Fibroblast of gingiva (primary cell): ENCODE measurements at places on chromosomes 11 and 22.

DNA sequence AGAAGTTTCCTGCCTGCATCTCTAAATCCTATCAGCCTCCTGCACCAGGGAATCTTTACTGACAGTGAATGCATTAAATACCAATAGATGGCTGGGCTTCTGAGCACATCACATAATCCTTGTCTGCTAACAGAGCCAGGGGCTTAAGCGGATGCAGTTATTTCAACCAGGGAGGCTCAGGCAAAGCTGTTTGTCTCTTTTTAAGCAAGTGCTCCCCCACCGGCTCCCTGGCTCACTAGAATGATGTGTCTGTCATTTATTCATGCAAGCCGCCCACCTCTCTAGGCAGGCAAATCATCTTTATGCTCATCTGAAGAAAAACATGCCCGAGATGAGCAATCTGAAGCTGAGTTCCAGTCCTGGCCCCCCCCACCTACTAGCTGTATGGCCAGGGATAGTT, 182.3 kb downstream of the TENM4 start:
- DNase-seq = no peak

DNA sequence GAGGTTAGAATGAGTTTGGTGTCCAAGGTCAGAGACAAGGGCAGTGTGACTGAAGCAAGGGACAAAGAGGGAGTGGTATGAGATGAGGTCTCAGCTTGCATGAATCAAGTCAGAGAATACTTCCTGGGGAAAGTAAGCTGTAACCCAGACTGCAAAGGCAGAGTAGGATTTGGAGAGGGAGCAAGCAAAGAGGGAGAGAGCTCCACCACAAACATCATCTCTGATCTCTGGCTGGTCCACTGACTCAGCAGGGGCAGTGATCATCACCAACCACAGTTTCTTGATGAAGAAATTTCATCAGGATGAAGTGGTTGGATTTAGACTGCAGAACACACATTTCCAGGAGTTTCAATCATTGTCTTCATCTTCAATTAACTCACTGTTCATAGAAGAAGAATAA, 54.9 kb upstream of the HMGXB4 start:
- DNase-seq = no peak

DNA sequence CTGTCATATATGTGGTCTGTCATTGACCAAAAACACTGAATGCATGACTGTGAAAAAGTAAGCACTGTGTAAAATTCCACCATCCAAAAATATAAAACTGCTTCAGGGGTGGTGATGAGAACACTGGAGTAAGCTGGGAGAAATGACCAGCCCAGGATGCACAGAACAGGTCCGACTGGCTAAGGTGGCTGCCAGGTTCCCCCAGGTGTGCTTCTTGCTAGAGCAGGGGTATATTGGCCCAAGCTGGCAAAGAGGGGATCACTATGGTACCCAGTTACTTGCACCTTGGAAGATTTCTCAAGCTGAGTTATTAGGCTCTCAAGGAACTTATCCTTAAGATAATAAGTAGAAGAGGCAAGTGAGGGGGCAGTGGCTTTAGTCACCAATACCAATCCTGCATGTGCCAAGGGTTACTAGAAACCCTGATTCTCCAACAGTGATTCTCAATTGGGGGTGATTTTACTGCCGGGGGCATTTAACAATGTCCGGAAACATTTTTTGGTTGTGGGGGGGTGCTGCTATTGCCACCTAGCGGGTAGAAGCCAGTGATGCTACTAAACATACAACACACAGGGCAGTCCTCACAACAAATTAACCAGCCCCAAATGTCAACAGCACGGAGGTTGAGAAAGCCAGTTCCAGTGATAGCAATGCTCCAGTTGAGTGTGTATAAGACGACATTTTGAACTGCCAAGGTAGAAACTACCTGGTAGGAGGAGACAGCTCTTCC, 15.7 kb downstream of the SNU13 start:
- peak; percentile 29 for DNase-seq

DNA sequence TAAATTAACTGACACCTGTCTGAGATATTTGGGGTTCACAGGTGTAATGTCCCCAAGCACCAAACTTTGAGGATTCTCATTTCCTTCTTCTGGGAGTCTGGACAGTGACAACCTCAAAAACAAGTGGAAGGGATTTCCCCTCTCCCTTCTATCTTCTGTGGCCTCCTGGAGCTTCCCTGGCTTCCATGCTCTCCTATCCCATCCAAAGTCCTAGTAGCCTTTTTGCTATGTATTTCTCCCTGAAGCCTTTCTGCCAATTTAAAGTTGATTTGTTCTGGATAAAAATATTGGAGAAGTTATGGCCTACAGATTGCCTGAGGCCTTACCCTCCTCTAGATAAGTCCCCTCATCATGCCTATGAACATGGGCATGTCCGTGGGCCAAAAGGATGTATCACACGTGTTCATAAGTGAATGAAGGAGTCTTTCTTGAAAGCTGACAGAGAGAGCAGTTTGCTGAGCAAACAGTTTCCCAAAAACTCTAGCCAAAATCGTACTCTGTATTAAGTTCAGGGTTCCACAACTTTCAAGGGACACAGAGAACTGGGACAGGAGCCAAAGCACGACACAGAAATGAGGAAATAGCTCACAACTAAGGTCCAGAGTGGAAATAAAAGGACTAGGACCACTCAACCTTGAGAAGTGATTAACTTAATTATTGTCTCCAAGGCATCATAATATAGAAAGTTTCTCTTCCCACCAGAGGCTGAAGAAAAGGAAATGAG, 6.7 kb downstream of the HEPACAM start:
- DNase-seq = no peak

GRCh38 chr11:113632981-113633380, 73.1 kb downstream of the TMPRSS5 start:
- peak; percentile 20 for DNase-seq

GRCh38 chr11:107018219-107018901, at the start of gene GUCY1A2:
Gene GUCY1A2 (minus strand): TSS chr11:107018476. CDS start chr11:107018055, 421 bp downstream.
- no peak for DNase-seq

DNA sequence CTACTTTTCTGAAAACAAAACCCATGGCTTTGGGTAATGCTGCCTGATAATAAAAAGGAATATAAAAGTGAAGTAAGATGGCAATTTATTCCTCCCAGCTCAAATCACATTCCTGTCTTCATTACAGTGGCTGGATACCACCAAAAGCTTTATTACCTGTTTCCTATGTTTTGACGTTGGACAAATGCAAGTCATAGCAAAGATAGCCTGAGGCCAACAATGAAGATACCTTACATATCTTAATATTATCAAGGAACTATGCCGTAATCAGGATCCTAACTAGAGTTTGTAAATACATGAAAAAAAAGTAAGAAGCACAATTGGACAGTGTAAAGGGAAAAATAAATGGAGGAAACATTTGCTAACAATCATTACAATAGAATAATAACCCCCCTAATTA, 202.4 kb downstream of the SOX6 start:
- no peak for DNase-seq

DNA sequence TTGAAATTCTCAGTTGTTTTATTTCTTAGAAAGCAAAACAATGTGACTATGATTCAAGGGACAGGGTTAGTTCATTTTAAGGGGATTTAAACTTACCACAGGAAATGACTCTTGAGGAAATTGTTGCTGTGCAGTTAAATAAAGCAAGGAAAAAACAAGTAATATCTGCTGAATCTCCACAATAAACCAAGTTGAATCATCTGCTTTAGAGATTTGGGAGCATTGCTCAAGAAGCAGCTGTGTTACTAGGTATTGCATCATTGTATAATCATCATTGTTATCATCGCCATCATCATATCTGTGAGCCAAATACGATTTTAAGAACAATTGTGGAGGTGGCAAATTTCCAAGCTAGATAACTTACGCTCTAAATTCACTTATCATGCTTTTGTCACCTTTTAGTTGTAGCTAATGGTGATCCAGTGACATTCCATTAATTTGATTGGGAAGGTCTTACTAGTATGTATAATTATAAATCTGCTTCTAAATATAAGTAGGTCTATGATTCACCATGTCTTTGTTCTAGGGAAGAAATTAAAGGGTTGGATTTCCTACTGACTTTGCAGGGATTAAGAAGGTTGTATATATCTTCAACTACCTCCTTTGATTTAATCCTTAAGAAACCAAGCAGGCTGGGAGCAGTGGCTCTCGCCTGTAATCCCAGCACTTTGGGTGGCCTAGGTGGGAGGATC, 19.9 kb downstream of the MMP10 start:
- peak; percentile 88 for DNase-seq

- peak; percentile 72 for DNase-seq
Measured at GRCh38 chr22:38870312-38870741, 1.7 kb downstream of the CBX6 start.
